ENCODE measurements at places on chromosomes 5 and 9. TPM values are rescaled to one million over a fixed set of nuclear protein-coding genes. Genes with fewer than 3 reads are reported as not detected.

RBM27 gene
- 29.3 TPM for total RNA-seq

FAM81B gene
- total RNA-seq = not detected

ITK gene
- 229 TPM for total RNA-seq

HRH2 gene
- 24.5 TPM for total RNA-seq

CEP120 gene
- total RNA-seq = 28.3 TPM

Data from activated CD8-positive, alpha-beta T cell treated with anti-CD3 and anti-CD28 coated beads for 36 hours (primary cell).